CD4-positive, alpha-beta T cell treated with Interleukin-6 for 4 hours (primary cell): ENCODE measurements at places on chromosomes 6 and 20.
A peak's percentile ranks its signal among the peaks of the same experiment; 100 is the strongest.

DNA sequence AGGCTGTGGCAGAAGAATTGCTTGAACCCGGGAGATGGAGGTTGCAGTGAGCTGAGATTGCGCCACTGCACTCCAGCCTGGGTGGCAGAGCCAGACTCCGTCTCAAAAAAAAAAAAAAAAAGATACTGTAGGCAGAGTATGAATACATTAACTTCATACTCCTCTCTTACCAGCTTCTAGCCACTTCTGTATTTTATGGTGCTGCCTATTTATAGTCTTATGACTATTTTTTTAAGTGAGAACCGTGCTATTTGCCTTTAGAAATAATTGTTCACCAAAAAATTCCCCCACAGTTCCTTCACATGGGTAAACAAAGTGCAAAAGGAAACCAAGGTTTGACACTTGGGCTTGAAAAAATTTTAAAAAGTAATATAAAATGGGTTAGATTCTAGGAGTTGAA, 1.5 kb upstream of the SNRNP48 start:
- no peak for DNase-seq

DNA sequence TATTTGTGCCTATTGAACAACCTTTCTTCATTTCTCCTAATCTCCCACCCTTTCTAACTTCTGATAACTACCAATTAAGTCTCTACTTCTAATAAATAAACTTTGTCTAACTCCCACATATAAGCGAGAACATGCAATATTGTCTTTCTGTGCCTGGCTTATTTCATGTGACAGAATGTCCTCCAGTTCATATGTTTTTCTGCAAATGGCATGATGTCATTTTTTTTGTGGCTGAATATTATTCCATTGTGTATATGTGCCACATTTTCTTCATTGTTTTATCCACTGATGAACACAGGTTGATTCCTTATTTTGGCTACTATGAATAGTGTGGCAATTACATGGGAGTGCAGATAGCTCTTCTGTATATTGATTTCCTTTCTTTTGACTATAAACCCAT, 1041.5 kb upstream of the MANEA start:
- no peak for DNase-seq

DNA sequence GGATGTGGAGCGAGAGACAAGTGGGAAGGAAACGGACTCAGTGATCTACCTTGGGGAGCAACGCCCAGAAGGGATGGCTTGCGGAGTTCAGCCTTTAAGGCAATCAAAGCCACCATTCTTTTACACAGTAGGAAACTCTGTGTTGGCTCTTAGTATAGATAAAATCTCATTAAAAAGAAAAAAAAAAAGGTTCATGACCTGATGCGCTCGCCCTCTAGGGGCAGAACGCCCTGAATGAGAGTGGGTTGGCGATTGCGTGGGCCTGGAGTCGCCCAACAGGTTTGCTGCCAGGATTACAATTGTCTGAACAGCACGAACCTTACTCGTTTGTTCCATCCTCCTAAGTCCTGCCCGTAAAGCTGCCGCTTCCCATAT, 1.2 kb downstream of the TPD52L1 start:
- DNase-seq, result peak; percentile 15

GRCh38 chr6:155196911-155197310, 66.9 kb upstream of the CLDN20 start:
- DNase-seq, result no peak
